Activated CD8-positive, alpha-beta memory T cell treated with anti-CD3 and anti-CD28 coated beads for 24 hours (primary cell): ENCODE measurements at places on chromosomes 7 and 10.

DNA sequence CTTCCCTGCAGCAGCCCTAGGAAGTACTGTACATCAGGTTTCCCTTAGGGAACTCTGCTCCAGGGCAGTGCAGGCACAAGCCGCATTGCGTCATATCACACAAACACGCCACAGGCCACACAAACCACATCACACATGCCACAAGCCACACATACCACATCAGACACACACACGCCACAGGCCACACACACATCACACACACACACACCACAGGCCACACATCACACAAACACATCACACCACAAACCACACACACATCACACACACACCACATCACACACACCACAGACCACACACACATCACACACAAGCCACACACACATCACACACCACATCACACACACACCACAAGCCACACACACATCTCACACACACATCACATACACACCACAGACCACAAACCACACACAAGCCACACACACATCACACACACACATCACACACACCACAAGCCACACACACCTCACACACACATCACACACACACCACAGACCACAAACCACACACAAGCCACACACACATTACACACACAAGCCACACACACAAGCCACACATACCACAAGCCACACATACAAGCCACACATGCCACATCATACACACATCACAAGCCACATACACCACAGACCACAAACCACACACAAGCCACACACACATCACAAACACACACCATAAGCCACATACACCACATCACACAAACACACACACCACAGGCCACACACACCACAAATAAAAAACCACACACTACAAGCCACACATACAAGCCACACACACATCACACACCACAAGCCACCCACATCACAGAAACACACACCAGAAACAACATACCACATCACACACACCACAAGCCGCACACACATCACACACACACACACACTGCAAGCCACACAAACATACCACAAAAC is 53.4 kb downstream of the TMEM209 start:
- DNase-seq: peak; percentile 74

DNA sequence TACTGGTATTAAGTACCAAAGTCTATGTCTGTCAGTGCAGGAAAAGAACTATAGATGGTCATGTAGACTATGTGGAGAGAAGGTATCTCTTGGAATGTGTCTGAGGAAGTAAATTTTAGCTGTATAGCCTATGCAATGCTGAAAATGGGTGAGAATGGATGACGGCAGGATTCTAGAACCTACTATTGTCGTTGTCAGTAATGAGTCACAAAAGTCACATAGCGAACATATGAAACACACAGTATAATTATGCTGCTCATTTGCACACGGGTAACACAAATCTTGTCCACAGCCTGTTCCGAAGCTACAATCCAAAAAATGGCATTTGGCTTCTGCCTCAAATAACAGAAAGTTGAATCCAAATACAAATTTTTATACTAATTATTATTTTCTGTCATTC is 33.6 kb upstream of the KMT2E start:
- DNase-seq: no peak

GRCh38 chr10:22656036-22656435 is 58.3 kb downstream of the PIP4K2A start:
- no peak for DNase-seq

DNA sequence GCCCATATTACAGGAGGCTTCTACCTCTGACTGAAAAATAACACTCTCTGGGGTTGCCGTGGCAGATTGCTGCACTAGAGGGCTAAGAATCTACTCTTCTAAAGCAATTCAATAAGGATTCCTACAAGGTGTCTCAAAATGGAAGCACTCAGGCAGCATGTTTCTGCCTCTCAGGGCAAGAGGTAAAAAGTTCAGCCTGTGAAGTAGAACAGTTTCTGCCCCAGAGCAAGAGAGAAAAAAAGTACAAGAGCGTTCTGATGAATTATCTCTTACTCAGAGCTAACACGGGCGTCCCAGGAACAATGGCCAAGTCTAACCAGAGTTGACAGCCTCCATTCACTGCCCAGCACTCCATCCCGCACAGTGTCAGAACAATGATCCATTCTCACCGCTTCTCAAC is 71.3 kb upstream of the TES start:
- no peak for DNase-seq

GRCh38 chr10:129500617-129501339 is 33.7 kb downstream of the MGMT start:
- DNase-seq: no peak

GRCh38 chr10:44954962-44955361 is 4.6 kb upstream of the RASSF4 start:
- DNase-seq: no peak

DNA sequence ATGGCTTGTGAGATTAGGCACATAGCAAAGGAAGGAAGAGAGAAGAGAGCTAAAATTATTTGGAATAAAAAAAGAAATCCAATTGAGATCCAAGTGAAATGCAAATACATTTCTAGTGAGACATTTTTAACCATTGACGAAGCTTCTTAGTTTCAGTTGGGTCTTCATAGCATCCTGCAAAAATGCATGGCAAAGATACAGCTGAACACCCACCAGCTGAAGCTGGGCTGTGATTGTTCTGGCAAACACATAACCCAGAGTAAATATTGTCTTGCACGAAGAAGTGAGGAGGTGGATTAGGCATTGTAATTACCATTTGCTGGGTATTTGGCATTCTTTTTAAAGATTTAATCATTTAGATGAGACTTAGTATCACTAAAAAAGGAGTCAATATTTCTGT is 409.4 kb downstream of the GRM8 start:
- DNase-seq: no peak

GRCh38 chr7:11776039-11776438 is 56.0 kb downstream of the THSD7A start:
- no peak for DNase-seq

DNA sequence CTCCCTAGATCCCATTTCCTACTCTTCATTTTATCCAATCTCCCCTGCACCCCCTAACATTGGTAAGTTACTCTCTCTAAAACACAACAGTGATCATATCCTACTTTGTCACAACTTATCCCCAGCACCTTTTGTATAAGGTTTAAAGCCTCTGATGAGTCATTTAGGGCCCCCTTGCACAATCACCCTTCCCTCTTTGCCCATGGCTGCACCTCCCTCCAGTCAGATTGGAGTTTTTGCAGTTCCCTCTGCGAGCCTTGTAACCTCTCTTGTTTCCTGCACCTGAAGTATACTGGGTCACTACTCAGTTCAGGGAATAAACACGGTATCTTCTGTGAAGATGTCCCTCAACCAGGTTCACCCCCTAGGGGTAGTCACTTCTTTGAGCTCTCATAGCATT is 55.9 kb upstream of the ADRB1 start:
- no peak for DNase-seq

GRCh38 chr7:83469076-83469475 is 179.9 kb downstream of the SEMA3E start:
- no peak for DNase-seq

- DNase-seq: no peak
Measured at GRCh38 chr10:44418637-44419036, 33.7 kb upstream of the CXCL12 start.

DNA sequence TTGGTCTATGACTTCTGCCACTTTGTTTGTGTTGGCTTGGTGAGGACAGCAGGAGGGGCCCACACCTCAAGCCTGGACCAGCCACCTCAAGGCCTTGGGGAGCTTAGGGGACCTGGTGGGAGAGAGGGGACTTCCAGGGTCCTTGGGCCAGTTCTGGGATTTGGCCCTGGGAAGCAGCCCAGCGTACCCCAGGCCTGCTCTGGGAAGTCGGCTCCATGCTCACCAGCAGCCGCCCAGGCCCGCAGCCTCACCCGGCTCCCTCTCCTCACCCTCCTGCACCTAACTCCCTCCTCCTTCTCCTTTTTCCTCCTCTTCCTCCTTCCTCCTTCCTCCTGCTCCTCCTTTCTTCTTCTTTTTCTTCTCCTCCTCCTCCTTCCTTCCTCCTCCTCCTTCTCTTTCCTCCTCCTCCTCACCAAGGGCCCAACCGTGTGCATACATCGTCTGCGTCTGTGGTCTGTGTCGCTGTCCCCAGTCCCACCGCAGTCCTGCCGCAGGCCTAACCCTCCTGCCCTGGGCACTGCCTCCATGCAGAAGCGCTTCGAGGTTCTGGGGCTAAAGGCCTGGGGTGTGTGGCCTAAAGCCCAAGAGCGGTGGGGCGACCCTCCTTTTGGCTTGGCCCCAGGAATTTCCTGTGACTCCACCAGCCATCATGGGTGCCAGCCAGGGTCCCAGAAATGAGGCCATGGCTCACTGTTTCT is 5.3 kb downstream of the EN2 start:
- DNase-seq: no peak

DNA sequence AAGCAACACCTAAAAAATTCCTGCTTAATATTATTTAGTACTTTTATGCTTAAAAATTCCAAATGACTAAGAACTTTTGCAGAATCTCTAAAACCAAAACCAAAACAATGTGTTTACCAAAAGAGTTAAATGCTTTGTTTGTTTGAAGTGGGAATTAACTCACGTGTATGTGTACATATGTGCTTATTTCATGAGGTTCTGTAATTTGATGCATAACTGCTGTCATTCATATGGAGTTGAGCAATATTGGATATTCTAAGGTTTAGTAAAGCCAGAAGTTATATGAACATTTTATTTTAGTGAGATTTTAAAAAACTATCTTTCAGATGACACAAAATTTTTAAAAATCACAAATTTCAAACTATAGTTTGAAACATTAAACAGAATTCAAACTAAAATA is 157.1 kb downstream of the PIP4K2A start:
- no peak for DNase-seq

DNA sequence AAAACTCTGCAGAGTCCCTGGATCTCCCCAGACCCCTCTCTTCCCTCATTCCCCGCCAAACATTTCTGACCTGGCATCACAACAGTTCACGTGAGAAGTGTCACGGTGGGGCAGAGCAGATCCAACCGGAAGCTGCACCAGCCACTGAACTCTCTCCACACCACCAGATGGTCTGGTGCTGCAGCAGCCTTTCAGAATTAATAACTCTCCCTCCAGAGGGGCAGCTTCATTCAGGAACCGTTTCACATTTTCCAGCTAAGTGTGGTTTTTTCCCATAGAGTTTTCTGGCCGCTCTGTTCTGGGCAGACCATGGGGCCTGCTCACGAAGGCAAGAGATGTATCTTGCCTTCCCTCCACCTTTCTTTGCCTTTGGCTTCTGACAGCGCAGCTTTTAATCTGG is 486.7 kb upstream of the GALNT17 start:
- DNase-seq: no peak

GRCh38 chr7:158386866-158387545 is 200.6 kb downstream of the PTPRN2 start:
- no peak for DNase-seq

DNA sequence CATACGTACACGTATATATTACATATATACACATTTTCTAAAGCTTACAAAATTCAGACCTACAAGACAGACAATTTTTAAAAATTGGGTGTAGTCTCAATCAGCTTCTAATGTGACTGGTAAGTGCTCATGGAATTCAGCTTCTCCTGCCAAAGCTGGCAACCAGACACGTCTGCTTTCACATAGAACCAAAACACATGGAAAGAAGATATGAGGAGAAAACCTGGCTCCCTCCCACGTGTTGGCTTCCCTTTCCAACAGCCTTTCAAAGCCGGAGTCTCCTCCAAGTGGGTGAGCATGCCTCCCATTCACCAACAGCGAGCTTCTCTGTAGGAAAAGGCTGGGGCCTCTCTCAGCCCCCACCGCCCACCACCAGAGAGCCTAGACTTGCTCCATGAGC is 33.4 kb downstream of the CDCA7L start:
- no peak for DNase-seq

GRCh38 chr7:106679153-106679931 is 18.4 kb upstream of the CCDC71L start:
- DNase-seq: no peak

DNA sequence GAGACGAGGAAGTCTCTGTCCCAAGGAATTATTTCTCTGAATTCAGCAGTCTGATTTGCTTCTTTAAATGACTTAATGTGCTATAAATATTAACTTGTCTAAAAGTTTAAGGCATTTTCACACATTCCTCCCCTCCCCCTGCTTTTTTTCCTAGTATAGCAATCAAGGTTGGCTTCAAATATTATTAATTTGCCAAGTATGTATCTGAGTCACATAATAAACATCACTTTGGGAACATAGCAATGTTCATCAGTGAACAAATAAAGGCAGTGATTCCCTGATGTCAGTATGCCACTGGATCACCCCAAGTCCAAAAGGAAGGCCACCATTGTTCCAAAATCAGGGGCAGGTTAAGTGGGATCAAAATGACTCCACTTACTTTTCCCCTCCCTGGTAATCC is 40.5 kb downstream of the PDE6C start:
- no peak for DNase-seq

DNA sequence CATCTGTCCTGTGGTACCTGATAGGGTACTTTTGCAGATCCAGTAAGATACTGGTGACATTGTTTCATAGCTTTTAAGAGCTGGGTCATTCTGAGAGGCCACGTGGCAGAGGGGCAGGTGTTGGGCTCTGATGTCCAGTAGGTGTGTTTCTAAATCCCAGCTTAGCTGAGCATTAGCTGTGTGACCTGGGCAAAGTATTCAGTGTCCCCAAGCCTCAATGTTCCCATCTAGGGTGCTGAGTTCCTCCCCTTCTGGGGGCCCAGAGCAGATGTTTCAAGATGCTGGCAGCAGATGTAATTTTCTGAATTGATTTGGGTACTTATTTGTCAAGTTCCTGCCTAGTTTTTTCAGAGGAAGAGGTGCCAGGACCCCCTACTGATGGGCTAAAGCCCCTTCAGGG is 52.9 kb downstream of the NEURL1 start:
- DNase-seq: peak; percentile 38

GRCh38 chr10:46297406-46298204 is 10.8 kb downstream of the ANTXRL start:
- peak; percentile 54 for DNase-seq

DNA sequence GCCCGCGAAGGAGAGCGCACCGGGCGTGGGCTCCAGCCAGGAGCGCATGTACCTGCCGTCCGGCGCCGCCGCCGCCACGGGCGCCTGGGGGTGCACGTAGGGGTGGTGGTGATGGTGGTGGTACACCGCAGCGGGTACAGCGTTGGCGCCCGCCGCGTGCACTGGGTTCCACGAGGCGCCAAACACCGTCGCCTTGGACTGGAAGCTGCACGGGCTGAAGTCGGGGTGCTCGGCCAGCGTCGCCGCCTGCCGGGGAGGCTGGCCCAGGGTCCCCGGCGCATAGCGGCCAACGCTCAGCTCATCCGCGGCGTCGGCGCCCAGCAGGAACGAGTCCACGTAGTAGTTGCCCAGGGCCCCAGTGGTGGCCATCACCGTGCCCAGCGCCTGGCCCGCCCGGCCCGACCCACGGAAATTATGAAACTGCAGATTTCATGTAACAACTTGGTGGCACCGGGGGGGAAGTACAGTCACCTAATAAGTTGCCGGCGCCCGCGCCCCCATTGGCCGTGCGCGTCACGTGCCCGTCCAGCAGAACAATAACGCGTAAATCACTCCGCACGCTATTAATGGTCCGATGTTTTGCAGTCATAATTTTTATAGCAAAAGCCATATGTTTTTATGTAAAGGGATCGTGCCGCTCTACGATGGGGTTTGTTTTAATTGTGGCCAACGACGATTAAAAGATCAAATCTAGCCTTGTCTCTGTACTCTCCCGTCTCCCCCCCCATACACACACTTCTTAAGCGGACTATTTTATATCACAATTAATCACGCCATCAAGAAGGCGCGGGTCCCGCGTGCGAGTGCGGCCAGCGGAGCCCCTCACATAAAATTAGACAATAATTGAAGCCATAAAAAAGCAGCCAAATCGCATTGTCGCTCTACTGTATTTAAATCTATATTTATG is at the start of gene HOXA9:
Gene HOXA9, minus strand, starts transcription at position 449 of the 907 bp plus-strand sequence. Its CDS starts 80 bp downstream, at position 369.
- DNase-seq: peak; percentile 71
